ENCODE measurements at places on chromosomes 2 and 18. TPM values are rescaled to one million over a fixed set of nuclear protein-coding genes. Genes with fewer than 3 reads are reported as not detected.

DNA sequence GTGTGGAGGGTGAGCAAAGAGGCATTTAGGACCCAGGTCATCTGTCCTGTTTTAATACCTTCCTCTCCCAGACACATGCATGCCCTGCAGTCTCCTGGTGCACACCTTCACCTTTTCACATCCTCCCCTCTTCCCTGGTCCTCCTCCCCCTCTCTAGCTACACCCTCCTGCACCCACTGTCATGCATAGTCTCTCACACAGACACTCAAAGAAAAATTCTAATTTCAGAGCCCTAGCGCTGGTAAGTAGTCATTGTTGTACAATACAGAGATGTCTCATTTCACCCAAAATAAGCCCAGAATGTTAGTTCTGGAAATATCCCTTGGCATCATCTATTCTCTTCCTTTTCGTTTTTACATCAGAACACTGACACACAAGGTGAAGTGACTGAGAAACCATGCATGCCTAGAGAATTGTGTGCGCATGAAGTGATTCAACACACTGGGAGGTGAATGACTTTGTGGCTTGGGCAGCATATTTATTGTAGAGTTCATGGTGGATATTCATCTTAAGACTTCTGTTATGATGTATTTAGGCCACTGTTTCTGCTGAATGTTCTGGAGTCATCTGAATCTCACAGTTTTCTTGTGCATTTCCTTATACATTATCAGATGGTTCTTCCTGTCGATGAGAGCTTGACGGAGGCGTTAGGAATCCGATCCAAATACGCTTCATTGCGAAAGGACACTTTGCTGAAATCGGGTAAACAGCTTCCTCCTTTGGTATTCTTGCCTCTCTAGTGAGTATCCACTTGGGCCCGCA lies 69.9 kb downstream of the COA5 start:
- H3K27ac ChIP-seq: no peak overlapping the region
- DNase-seq: no peak
- no peak overlapping the region for H3K4me3 ChIP-seq
- no peaks in the 10 kb centered on the region for H3K4me1 ChIP-seq

SPEG gene
- 18.4 TPM for total RNA-seq

- no peak for DNase-seq
- no peaks in the 10 kb centered on the region for H3K27me3 ChIP-seq
- no peak overlapping the region for H3K27ac ChIP-seq
- H3K36me3 ChIP-seq: no peaks in the 10 kb centered on the region
- no peaks in the 10 kb centered on the region for H3K4me1 ChIP-seq
Observed at GRCh38 chr2:224608104-224608503, 22.9 kb upstream of the CUL3 start.

DNA sequence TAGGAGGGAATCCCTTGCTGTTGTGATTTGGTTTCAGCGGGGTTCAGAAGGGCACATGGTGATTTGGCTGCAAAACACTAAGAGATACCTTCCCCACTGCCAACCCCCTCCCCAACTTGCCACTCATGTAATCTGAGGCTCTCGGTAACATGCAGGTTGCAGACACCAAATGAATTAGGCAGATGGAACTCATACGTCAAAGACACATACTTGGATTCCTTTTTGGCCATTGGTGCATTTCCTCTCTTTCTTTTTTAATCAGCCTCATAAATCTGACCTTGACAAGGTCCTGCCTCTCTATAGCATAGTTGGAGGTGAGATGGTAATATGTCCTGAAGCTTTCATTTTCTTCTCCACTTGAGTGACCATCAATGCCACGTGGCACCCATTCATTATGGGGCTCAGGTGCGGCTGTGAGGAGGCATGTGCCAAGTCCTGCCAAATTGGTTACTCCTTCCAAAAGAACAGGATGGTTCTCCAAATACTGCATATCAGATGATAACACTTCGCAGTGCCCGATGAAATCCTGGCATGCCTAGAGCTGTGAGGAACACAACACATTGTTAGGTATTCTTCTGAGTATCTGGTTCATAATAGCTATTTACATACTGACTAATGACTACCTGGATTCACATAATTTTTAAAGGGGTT lies 8.3 kb upstream of the TMEM178A start:
- no peak overlapping the region for H3K4me3 ChIP-seq
- no peaks in the 10 kb centered on the region for H3K4me1 ChIP-seq
- no peaks in the 10 kb centered on the region for H3K36me3 ChIP-seq
- no peak for DNase-seq
- H3K27ac ChIP-seq: no peak overlapping the region
- no peaks in the 10 kb centered on the region for H3K27me3 ChIP-seq

DNA sequence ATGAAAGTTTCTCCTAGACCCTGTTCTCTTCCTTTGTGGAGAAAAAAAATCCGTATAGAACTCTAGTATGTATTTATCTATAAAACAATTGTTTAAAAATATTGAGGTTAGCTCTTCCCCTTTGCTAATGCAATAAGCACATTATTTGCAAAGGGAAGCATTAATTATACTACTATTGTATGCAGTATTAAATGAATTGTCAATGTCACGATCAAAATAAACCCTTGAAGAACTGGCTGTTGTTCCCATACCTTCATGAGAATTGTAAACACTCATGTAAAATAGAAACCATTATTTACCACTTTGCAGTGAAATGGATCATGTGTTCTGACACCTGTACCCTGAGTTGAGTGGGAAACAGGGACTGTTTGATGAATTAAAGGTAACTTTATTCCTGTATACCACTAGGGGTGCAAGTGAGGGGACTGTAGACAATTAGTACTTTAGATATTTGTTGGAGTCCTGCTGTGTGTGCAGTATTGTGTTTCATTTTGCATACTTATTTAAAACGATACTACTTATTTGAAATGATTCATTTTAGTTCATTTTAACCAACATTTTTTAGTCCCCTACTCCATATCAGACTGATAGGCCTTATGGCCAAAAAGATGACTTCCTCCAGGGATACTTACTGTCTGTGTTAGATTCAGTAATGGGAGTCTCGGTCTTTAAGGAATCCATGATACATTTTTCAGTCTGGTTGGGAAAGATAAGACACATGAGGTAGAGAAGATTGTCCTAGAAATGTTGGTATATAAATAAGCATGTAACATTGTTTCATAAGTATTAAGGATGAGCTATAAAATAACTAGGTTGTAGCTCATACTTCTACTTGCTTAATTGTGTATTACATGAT lies 7.9 kb downstream of the PKP4 start:
- H3K4me1 ChIP-seq: peaks cover 23% of the 10 kb centered on the region
- H3K27me3 ChIP-seq: no peaks in the 10 kb centered on the region
- DNase-seq: peak; percentile 30

DSG4 gene
- not detected for total RNA-seq

Data from neural progenitor cell (in vitro differentiated cells).